Mesenteric fat pad (tissue), 1 donor: ENCODE measurements at places on chromosomes 2 and 18. TPM values are rescaled to one million over a fixed set of nuclear protein-coding genes. Genes with fewer than 3 reads are reported as not detected.

The TWIST2 gene
- 73.9 TPM for total RNA-seq

The AKAIN1 gene
- total RNA-seq: not detected

The MC5R gene
- total RNA-seq: not detected

The DCDC2C gene
- not detected for total RNA-seq

The FAP gene
- total RNA-seq: 24.7 TPM

The AQP12A gene
- not detected for total RNA-seq

The CABYR gene
- 3.1 TPM for total RNA-seq

The IL1RN gene
- total RNA-seq: 8.9 TPM

GRCh38 chr18:11951390-11951851 lies 29.9 kb upstream of the IMPA2 start:
- DNase-seq: no peak

- no peak for DNase-seq
These were observed 103.3 kb upstream of the VRK2 start for GRCh38 chr2:57943315-57943714.

GRCh38 chr2:16608661-16609643 lies 56.7 kb downstream of the CYRIA start:
- peak; percentile 94 for DNase-seq

DNA sequence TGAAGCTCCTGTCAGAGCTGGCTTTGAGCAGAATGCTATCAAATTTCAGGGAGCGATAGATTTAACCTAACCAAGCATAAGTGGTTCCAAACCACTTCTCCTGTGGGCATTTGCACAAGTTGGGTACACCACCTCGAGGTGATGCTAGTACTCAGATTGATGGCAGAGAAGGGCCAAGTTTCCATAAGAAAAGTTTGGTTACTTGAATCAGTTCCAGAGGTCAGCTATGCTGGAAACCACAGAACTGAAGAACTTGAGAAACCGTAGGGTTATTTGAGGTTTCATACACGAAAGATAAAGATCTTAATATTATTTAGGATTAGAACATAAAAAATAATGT lies 238.2 kb upstream of the SOX11 start:
- no peak for DNase-seq

DNA sequence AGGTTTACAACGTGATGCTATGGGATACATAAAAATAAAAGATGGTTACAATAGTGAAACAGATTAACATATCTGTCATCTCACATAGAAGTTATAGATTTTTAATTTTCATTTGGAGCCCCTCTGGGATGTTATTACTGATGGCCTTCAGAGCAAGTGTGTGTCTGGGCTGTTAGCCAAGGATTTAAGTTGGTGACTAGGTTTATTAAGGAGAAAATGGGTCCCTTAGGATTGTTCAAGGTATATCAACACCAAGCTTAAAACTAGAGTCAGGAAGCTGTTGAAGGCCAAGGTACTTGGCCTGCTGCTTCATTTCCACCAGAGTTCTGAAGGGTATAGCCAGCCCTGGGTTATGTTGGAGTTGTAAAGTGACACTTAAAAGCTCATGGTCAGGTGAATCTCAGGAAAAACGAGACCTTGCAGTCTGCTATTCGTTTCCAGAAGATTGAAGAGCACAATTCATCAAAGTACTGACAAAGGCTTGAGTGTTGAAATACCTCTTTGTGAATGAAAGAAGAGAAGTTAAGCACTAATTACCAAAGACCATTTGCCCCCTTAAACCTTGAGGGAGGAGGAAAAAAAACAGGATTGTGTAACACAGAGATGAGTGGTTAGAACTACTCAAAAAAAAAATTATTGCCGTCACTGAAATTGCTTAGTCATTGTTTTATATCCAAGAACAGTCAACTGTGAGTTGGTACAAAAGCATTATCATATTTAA lies 48.4 kb downstream of the MAP2 start:
- no peak for DNase-seq

DNA sequence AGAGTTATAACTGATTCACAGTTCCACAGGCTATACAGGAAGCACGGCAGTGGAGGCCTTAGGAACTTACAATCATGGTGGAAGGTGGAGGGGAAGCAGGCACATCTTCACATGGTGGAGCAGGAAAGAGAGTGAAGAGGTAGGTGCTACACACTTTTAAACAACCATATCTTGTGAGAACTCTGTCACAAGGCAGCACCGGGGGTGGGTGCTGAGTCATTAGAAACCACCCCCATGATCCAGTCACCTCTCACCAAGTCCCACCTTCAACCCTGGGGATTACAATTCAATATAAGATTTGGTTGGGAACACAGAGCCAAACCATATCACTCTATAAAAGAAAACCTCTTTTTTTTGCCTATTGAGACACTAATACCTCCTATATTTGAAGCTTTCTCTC lies 1108.5 kb upstream of the CDH2 start:
- no peak for DNase-seq

DNA sequence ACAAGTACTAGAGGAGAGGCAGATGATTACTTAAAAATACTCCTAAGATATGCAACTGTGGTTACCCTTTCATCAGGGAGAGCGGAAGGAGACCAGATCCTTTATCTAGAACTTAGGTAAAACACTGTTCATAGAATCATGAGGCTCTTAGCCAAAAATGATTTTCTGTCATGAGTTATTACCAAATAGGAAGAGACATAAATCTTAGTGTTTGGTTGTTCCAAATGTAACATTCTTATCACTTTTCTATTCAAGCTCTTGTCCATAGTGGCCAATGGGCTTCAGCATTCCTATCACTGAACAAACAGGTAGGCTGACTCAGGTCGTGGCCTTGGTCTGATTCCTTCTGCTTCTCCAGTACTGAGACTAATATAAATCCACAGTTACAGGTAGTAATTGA lies 38.5 kb downstream of the RPRD1A start:
- DNase-seq: no peak

DNA sequence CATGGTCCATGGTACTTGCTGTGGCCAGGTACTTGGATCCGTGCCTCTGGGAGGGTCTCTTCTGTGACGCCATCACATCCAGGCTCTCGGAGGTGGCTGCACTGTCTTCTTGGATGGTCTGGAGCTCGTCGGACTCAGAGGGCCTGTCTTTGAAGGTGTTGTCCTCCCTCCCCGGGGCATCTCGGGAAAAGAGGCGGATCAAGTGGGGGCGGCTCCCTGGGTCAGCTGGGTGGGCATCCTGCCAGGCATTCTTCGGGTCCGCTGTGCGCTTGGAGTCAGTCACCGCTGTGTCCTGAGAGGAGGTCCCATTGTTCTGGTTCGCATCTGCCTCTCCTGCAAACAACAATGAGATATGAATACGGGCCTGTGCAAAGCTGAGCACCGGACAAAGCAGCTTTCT lies 115.6 kb downstream of the MBP start:
- no peak for DNase-seq

GRCh38 chr2:176562359-176563078 lies 293.3 kb downstream of the MTX2 start:
- DNase-seq: no peak

GRCh38 chr18:4801151-4801550 lies 346.0 kb upstream of the DLGAP1 start:
- no peak for DNase-seq

GRCh38 chr2:161045726-161046125 lies 114.5 kb upstream of the TANK start:
- no peak for DNase-seq

DNA sequence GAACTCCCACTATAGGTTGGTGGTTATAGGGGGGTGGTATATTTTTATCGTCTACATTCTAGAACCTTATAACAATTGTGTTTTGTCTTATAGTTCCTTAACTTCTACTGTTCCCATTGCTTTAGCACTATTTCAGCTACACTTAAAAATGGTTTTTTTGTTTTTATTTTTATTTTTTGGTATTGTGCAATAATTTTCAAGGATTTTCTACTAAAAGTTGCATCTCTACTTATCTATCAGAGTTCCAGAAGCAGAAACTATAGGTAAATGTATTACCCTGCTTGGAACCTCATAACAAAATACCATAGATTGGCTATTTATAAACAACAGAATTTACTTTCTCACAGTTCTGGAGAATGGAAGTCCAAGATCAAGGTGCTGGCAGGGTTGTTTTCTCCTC lies 981.6 kb upstream of the CNTNAP5 start:
- DNase-seq: no peak

- DNase-seq: no peak
These were observed 20.8 kb upstream of the MYO3B start for GRCh38 chr2:170157025-170157684.

- DNase-seq: no peak
These were observed 59.0 kb downstream of the RASGRP3 start for GRCh38 chr2:33535421-33535820.

DNA sequence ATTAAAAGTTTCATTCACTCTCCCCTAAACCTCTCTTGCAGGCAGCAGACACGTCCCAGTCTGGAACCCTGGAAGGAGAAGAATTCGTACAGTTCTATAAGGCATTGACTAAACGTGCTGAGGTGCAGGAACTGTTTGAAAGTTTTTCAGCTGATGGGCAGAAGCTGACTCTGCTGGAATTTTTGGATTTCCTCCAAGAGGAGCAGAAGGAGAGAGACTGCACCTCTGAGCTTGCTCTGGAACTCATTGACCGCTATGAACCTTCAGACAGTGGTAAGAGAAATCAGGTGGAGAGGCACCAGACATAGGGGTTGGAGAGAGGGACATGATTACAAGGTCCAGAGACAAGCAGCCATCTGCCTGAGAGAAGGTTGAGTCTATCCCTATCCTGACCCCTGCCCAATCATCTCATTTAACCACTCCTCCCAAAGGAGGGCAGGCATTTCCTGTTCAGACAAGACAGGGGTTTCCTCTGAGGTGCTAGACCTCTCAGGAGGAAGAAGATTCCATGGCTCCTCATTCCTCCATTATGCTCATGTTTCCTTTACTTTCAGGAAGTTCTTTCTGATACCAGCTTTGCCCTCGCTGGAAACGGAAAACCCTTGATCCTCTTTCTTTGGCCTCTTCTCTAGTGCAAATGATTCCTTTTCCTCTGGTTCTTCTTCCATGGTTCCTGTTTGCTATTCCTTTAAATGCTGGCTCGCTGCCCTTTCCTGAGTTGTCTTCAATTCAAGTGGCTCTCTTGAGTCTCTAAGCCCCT lies 15.1 kb downstream of the PLCD4 start:
- no peak for DNase-seq
